ENCODE measurements at places on chromosomes 5 and 9. TPM values are rescaled to one million over a fixed set of nuclear protein-coding genes. Genes with fewer than 3 reads are reported as not detected.

The PCDHB12 gene
- 1.7 TPM for total RNA-seq

The KIF12 gene
- total RNA-seq, result 1.2 TPM

- DNase-seq, result no peak
- no peak overlapping the region for H3K4me3 ChIP-seq
- no peaks in the 10 kb centered on the region for H3K27me3 ChIP-seq
- H3K36me3 ChIP-seq, result no peaks in the 10 kb centered on the region
- H3K27ac ChIP-seq, result no peak overlapping the region
Observed at GRCh38 chr5:170563824-170564567, 60.2 kb downstream of the KCNIP1 start.

The PCDHB13 gene
- 2.0 TPM for total RNA-seq

The IL5 gene
- not detected for total RNA-seq

The LCN9 gene
- total RNA-seq, result not detected

Data from esophagus squamous epithelium (tissue), 5 donors.